Epithelial cell of umbilical artery (primary cell): ENCODE measurements at places on chromosomes 12 and 14. TPM values are rescaled to one million over a fixed set of nuclear protein-coding genes. Genes with fewer than 3 reads are reported as not detected.

Gene FAM181A
- not detected in 2 replicates for total RNA-seq

Gene EIF2S3B
- total RNA-seq, result 1.3 and 1.5 TPM in 2 replicates

Gene CFAP54
- total RNA-seq, result 24.7 and 37.5 TPM in 2 replicates

Gene C1S
- 1.9 and 5.8 TPM in 2 replicates for total RNA-seq

Gene IL22
- not detected in 2 replicates for total RNA-seq

Gene HOXC12
- not detected in 2 replicates for total RNA-seq

Gene NPAS3
- 0.15 and 0.32 TPM in 2 replicates for total RNA-seq

Gene CCDC184
- total RNA-seq, result under 0.01 and 0.76 TPM in 2 replicates

Gene POTEG
- not detected in 2 replicates for total RNA-seq

Gene PTPN6
- total RNA-seq, result under 0.01 and 0.15 TPM in 2 replicates

Gene SERPINA12
- total RNA-seq, result not detected in 2 replicates

Gene TAS2R7
- total RNA-seq, result not detected in 2 replicates

Gene KRT72
- total RNA-seq, result not detected in 2 replicates

Gene GSG1
- total RNA-seq, result not detected in 2 replicates

Gene CLEC4E
- total RNA-seq, result not detected in 2 replicates

Gene GPR84
- not detected in 2 replicates for total RNA-seq

Gene C12orf50
- total RNA-seq, result not detected in 2 replicates

Gene SOX5
- total RNA-seq, result 0.30 and 0.97 TPM in 2 replicates

Gene TMEM30B
- total RNA-seq, result under 0.01 TPM in 2 replicates

Gene APOLD1
- total RNA-seq, result 3.2 and 5.0 TPM in 2 replicates

Gene ANKS1B
- total RNA-seq, result 0.46 TPM in 1 of 2 replicates, not detected in the other
